ENCODE measurements at places on chromosomes 5 and 9.

GRCh38 chr5:171714851-171715250 lies 70.8 kb upstream of the SMIM23 start:
- DNase-seq: no peak

DNA sequence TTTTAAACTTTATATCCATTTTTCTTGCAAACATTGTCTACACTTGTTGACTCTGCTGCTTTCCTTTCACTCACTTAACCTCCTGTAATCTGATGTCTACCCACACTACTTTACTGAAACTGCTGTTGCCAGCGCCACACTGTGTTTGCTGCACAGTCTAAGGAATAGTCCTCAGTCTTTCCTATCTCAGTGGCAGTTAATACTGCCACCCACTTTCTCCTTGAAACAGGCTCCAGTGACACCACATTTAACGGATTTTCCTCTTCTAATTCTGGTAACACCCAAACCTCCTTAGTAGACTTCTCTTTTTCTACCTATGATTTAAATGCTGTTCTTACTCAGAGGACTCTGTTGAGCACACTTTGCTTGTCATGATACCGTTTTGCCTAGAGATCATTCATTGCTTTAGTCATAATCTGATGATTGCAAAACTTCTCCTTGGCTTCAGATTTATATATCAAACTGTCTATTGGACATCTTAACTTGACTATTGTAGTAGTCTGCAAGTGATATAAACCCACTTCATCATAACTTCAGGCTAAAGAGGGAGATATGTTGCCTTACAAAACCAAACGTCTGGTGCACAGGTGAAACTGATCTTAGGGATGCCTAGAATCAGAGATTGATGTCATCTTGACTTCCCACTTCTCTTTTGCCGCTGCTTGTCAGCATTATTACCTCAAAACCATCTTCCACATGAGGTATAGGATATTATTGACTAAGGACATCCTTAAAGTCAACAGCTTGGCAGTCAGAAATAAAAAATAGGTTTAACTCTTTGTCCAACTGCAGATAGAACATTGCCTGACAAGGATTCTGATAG lies 94.1 kb downstream of the CDC42SE2 start:
- no peak for DNase-seq

DNA sequence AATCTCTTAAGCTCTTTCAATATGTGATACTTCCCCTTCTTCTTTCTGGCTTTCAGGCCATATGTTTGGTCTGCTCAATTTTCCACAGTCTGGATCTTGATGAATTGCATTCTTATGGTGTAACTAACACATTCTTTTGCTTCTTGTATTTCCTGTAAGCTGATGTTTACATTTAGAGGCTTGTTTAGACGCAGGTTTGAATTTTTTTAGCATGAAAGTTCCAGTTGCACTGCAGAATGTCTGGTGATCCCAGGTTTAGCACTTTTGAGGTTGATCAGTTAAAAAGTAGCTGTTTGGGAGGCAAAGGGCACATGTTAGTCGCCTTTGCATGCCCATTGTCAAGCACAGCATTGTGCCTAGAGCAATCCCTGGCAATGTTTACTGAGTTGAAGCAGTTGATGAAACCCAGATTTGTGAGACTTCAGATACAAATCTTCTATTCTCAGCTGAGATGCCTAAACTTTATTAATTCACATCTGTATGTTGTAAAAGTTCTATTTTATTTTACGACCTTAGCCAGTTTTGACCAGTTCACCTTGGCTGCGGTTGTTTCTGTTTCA lies 59.6 kb upstream of the SPATA31C2 start:
- no peak for DNase-seq

- no peak for DNase-seq
These were observed 92.2 kb downstream of the SEMA6A start for GRCh38 chr5:116482394-116482793.

- DNase-seq: no peak
These were observed 412.9 kb upstream of the CCNH start for GRCh38 chr5:87825583-87825982.

DNA sequence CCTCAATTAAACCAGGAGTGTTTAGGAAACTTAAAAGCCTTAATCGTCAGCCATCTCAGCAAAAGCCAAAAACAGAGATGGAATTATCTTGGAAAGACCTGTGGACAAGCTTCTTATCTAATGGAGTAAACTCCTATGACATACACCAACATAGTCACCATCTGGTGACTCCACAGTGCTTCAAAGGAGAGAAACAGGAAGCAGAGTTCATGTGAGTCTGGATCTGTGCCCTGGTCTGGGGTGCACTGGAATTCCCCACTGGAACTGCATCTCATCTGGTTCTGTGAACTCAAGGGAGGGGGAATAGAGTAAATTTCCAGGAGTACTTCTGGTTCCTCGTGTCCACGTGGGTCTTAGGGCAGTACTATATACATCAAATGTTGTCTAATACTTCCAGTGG lies 36.3 kb upstream of the KCNN2 start:
- DNase-seq: no peak

GRCh38 chr9:136943291-136944211 lies 987 bp downstream of the FBXW5 start:
- DNase-seq: no peak

GRCh38 chr9:108553111-108553635 lies 302.6 kb downstream of the ACTL7B start:
- DNase-seq: no peak

DNA sequence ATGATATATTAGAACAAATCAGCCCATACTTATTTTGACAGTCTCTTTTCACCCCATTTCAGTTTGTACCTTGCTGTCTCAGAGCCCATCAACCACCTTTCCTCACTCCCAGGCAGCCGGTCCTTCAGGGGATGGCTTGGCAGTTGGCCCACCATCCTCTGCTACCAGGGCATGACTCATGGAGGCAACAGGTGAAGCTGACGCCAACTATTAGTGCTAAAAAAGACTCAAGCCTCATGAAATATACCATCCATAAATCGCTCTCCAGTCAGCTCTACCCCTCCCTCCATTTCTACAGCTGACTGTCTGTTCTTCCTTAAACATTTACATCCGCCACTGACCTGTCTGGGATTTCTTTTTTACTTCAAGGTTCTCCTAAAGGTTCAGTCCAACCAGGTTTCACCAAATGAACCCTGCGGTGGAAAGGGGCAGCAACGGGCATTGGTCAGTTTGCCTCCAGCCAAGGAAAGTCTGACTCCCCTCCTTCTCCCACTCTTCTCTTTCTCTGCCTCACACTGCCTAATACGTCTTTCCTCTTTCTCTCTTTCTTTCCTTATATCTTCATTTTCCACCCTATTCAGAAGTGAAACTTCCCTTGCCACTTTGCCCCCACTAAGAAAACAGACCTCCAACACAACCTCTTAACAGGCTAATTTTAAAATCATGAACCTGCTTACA lies 439.1 kb downstream of the RAB3C start:
- DNase-seq: no peak

- DNase-seq: no peak
These were observed 304.4 kb upstream of the SMC2 start for GRCh38 chr9:103789686-103790085.

DNA sequence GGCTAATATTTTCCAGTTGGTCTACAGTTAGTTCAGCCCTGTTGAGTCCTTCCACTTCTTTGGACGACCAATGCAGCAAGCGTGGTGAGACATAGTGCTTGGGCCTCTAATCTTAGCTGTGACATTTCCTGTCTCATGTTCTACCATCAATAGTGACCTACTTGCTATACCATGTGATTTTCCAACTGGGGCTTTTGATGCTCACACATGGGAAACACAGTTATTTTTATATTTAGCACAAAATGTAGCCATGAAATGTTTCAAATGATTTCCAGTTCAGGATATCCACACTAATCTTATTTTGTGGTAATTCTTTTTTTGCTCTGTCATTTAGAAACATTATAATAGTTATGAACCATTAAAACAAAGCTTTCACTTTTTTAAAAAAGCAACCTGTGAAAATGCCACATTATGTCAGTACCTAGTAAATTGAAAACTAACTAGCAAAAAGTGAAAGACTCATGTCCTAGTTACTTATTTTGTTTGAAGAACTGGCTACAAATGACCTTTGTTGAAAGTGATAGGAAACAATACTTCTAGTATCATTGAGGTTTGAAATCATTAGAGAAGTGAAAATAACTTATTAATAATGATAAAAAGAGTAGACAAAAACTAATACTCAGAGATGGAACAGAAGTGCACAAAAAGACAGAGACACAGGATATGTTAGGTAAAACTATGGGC lies 18.3 kb downstream of the MARCHF3 start:
- no peak for DNase-seq

GRCh38 chr5:82820961-82821845 lies 256.0 kb downstream of the TMEM167A start:
- DNase-seq: no peak

DNA sequence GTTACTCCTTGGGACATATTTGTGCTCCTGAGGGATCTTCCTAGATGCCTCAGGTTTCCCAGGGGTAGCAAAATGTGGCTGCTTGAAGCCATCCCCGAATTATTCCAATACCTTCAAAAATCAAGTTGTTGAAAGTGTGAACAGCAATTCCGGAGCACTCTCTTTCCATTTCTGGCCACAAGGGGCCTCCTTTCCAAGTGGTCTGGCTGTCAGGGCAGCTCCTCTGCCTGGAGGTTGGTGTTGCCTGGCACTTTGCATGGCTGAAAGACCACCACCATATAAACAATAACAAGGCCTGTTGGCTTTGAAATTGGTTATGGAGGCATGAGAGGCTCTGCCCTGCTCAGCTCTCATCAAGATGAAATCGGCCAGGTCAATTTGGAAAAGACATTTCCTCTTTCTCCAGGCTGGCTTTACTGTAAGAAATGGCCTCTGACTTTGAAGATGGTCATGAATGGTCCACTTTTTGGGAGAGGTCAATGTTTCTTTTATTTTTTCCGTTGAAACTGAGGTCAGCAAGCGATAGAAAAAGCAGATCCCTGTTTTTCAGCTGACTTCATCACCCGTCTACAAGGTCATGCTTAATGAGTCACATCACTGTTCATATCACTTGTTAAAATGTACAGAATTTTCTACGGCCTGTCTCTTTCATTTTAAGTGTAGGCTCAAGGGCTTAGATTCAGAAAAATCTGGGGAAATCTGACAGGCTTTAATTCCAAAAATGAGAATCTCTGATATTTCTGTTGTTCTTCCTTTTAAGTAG lies 481.1 kb upstream of the ZNF608 start:
- no peak for DNase-seq

Measured in stimulated activated CD8-positive, alpha-beta memory T cell treated with anti-CD3 and anti-CD28 coated beads, Interleukin-15, amount 100 ng/mL, for 48 hours (primary cell).